ENCODE measurements at places on chromosomes 16 and 17.

GRCh38 chr17:33459078-33459940 lies 166.2 kb upstream of the ASIC2 start:
- no peak for DNase-seq

DNA sequence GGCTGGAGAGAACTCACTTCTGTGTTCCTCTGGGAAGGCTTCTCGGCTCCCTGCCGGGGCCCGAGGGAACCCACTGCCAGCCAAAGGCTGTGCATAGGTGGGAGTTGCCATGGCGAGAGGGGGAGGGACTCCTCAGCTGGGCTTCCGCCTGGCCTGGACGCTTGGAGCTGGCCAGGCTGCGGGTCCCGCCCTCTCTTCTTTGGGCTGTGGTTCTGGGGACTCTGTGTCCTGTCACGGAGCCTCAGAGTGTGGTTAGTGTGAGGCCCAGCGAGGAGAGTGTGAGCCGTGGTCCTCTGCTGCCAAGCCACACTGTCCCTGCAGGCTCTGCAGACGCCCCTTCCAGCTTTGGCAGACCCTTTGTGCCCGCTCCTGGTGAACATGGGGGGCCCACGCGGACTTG lies 123.1 kb downstream of the OR1D5 start:
- DNase-seq = peak; percentile 37

DNA sequence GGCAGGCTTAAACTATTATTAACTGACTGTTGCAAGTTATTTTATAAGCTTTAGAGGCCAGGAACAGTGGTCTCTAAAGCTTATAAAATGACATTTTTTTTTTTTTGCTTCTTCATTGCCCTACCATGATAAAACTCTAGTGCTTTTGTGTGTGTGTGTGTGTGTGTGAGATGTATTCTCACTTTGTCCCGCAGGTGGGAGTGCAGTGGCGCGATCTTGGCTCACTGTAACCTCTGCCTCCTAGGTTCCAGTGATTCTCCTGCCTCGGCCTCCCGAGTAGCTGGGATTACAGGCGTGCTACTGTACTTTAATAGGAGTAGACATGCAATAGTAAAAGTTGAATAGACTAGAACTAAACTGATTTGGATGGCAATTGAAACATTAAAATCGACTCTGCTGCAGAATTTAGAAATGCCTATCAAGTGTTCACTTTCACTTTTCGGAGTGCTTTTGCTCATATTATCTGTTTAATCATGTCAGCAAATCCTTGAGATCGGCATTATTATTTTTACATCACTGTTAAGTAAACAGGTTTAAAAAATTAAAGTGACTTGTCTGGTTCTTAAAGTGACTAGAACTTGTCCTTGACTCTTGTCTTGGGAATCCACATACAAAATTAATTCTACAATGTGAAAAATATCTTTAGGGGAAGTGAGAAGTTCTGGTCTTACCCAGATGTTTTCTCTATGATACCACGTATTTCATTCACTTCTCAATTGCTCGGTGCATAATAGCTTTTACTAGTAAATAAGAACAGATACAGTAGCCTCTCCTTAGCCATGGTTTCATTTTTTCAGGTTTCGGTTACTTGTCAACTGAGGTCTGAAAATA lies 8.4 kb upstream of the PCTP start:
- no peak for DNase-seq

GRCh38 chr16:4523686-4524085 lies 14.9 kb downstream of the CDIP1 start:
- peak; percentile 95 for DNase-seq

DNA sequence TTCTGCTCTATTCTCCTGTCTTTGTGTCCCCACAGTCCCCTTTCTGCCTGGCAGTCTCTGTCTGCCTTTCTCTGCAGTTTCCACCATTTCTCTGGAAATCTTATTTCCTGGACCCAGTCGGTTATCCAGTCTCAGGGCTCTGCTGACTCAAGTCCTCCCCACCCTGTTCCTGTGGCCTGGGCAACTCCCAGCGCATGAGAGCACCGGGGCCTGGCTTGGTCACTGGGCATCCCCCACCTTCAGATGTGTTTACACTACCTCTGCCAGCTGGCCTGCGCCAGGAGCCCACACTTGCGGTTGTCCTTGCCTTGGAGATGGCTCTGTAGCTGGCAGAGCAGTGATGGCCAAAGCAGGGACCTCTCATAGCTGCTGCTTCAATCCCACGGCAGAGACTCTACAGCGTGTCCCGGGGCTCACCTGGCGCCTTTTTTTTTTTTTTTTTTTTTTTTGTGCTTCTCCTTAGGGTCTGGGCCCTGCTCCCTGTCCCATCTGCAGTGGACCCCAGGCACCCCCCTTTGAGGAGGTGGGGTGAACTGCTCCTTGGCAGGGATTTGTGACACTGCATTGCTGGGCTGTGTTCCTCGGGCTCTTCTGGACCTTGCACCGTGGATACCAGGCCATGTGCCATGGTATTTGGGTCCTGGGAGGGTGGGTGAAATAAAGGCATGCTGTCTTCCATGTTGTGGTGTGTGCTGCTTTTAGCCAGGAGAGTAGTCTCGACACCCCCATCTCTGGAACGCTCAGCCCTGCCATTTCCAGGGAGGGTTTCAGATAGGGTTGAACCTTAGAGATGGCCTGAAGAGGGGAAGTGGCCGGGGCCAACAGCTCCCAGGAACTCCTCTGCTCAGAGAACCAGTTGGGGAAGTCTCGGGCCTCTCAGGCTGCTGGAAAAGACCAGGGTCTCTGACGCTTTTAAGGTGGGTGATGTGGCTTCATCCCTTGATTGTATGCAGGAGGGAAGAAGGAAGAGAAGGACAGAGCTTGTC lies 17.5 kb downstream of the GUCY2D start:
- DNase-seq = no peak

DNA sequence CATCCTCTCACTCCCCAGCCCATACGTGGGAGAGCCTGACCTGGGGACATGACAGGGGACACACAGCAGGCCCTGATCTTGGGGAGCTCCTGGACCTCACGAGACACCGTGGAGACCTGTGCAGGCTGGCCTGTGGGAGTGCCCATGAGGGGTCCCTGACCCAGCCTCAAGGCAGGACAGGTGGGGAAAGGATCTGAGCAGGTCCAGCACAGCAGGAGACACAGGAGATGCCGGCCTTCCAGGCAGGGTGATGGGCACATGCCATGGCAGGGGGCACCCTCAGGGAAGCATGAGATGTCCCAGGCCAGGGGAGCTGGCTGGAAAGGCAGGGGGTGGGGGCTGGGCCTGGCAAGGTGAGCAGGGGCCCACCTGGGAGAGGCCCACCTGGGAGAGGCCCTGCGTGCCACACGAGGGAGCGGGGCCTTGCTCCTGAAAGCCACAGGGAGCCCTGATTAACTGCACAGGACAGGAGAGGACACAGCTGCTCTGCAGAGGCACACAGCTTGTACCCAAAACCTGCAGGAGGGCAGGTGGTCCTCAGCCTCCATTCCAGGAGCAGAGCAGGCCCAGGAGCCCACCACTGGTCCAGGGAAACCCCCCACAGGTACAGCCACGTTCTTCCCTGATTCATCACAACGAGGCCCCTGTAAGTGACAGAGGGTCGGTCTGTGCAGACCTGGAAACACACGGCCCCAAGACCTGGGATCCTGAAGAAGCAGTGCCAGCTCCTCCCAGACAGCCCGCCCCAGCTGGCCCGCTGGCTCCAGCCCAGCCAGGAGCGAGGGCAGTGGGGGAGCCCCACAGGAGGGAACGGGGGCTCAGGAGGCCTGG lies 26.6 kb upstream of the KRT17 start:
- DNase-seq = no peak

- no peak for DNase-seq
Observed at GRCh38 chr16:84976644-84977400, 34.5 kb downstream of the ZDHHC7 start.

DNA sequence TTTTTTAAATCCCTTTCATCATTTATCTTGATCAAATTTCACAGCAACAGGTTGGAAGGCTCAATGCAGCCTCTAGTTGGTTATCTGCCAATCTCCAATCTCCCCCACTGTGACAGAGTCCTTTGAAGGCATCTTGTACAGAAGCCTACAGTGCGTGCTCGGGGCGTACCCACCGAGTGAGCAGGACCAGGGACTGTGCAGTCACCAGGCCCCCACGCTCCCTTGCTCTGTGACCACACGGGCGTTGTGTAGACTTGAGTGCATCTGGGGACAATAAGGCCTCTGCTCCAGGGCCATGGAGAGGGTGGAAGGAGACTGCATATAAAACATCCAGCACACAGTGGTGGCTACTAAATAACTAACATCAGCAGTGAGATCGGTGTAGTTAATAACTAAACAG lies 63.4 kb downstream of the GTF3C1 start:
- DNase-seq = no peak

DNA sequence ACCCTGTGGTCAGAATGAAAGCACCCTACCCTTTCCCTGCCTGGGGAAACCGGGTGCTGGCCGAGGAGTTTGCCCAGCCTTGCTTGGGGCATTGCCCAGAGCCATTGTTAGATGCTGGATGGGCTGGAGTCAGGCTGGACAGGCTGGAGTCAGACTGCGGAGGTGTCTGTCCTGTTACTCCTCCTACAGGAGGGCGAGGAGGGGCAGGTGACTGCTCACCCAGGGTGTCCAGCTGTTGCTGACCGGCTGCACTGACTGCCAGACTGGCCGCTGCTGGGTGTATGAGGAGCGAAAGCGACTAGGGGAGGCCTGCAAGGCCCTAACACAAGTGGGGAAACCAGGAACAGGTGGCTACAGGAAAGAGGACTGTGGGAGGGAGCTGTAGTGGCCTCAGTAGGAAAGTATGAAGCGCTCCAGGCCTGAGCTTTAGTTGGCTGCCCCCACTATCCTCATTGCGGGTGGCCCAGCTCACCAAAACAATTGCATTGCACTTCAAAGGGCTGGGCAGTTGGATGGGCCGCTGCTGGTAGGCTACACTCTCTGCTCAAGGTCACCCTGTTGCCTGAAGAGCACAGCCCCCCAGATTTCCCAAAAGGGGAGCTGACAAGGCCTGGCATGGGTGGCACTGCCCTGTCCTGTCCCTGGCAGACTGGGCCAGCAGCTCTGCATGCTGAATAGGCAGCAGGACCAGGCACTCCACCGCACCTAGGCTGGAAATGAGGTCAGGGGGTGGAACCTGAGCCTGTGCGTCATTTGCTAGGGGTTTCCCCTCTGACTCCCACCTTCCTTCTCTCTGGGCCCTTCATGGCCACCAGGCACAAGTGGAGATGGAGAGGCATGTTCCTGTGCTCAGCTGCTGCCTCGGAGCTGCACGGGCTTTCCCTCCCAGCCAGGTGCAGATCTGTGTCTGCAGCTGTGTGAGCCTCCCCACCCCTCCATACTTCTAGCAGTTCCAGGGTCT lies 18.4 kb downstream of the LDHD start:
- no peak for DNase-seq

- peak; percentile 28 for DNase-seq
Observed at GRCh38 chr17:62064029-62064790, 868 bp downstream of the MED13 start.

GRCh38 chr16:59959311-59959710 lies 1225.2 kb upstream of the GOT2 start:
- DNase-seq = no peak

GRCh38 chr16:89815639-89816348 lies 653 bp downstream of the FANCA start:
- no peak for DNase-seq

DNA sequence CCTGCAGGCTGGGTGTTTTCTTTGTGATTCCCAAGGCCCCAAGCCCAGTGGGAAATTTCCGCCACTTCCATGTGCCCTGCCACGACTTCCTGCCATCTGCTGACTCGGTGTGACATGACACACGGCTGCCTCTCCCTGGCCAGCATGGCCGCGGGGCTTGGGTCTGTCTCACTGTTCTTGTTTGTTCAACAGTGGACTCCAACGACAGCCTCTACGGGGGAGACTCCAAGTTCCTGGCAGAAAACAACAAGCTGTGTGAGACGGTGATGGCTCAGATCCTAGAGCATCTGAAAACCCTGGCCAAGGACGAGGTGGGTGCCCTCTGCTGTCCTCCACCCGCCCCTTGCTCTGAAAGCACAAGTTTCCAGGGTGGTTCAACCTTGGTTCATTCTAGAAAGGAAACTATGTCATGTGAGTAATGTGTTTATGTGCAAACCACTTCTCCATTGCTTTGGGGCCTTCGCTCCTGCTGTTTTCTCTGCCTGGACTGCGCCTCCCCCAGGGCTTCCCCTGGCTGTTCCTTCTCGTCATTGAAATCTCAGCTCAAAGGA lies 26.8 kb downstream of the KNOP1 start:
- peak; percentile 84 for DNase-seq

GRCh38 chr17:17385491-17385890 lies 82.3 kb downstream of the NT5M start:
- no peak for DNase-seq

GRCh38 chr17:28726627-28727491 lies 826 bp upstream of the TLCD1 start:
- peak; percentile 91 for DNase-seq

DNA sequence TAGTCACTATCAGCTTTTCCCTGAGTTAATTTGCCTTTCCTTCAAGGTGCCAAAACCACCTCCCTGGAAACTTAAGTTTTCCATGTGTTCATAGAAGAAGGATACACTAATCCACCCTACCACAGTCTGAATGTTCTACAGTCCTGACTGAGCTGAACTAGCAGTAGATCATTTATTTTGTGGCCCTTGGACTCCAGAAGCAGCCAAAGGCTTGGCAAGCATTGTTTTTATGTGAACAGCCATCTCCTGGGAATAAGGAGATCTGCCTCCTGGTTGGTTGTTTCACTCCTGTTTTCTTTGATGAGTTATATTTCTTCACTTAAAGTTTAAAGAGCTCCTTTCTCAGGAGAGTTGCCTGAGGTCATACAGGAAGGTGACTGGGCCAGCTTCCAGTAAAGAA lies 634.6 kb upstream of the SOX9 start:
- no peak for DNase-seq

- no peak for DNase-seq
Observed at GRCh38 chr17:6669479-6670212, 18.1 kb downstream of the C17orf100 start.

DNA sequence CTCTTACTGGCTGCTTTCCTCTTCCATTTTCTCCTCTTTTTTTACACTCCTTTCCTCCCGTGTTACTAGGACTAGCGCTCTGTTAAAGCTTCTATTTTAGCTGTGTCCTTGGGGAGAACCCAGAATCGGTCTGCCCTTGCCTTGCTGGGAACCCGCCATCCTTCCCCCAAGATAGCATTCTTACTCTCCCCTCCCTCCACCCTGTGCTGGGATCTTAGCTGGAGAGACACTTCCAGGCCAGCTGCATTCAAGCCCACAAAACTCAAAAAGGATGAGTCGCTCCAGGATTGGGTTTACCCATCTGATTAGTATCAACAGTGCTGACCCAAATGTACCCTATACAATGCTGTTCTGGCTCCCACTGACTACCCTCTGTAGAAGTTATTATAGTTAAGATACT lies 200.5 kb upstream of the ASIC2 start:
- no peak for DNase-seq

- DNase-seq = no peak
Observed at GRCh38 chr17:47916489-47917208, 20.6 kb downstream of the SP2 start.

GRCh38 chr17:7745748-7746470 lies 28.4 kb downstream of the DNAH2 start:
- no peak for DNase-seq

- peak; percentile 75 for DNase-seq
Observed at GRCh38 chr17:53088481-53088880, 734.2 kb upstream of the KIF2B start.

GRCh38 chr17:1181753-1182137 lies 2.0 kb upstream of the ABR start:
- DNase-seq = no peak

Measured in G401 (cell line).